NCI-H1105 treated with DMSO at 0.1 percent for 48 hours (cell line): ENCODE measurements at places on chromosomes 4 and X.

- DNase-seq, result no peak
Observed at GRCh38 chr4:92600638-92601037, 296.9 kb downstream of the GRID2 start.

GRCh38 chrX:136586386-136586785, 54.4 kb downstream of the VGLL1 start:
- no peak for DNase-seq

GRCh38 chrX:19708683-19709082, 178.7 kb downstream of the SH3KBP1 start:
- DNase-seq, result no peak

DNA sequence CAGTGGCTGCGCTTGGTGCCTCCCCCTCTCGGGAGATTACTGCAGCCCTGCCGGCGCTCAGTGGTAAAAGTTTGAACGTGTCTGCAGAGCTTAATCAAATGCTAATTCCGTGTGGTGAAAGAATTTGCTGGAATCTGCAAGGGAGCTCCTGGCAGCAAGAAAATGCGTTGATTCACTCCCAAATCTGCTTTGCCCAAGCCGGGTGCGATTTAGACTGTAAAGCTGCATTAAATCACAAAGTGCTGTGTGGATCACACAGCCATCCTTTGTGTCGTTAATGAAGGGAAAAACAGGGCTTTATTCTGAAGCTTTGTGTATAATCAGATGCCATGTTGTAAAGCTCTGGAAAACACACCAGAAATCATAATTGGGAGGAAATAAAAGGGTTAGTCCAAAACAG, 444.1 kb downstream of the BCOR start:
- DNase-seq, result no peak

DNA sequence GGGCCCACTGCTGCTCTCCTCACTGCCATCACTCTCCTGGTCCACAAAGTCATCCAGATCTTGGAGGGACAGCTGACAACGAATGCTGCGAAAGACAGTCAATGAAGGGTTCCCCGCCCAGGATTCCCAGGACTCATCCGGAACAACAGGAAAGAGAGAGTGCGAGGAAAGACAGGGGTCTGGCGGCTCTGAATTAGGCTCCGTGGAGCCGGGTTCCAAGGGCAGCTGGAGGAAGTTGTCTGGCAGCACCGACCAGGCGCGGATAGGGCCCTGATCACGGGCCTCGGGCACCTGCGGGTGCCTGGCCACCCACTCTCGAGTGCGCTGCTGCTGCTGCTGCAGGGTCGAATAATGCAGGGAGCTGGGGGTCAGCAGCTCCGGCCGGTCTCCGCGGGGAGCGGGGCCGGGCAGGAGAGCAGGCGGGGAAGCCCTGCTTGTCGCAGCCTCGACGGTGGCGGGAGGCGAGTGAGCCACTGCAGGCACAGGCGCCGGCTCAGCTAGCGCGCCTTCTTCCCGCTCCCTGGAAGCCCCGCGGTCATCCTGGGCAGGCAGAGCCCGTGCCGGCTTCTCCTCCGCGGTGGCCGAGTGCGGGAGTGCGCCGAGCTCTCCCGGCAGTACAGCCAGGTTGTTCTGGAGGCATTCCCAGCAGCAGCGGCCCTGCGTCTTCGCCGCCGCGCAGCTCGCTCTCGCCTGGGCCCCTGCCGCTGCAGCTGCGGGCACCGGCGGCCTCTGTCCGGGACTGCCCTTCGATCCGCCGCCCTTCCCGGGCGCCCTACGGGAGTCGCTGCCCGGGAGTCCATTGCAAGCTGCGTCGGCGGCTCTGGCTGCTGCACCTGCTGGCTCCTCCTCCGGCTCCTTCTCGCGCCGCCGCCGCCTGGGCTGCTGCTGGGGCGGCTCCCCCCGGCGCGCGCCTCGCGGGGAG, 1.1 kb downstream of the SOWAHB start:
- peak; percentile 43 for DNase-seq

- DNase-seq, result no peak
Observed at GRCh38 chrX:53262918-53263394, 18.4 kb downstream of the IQSEC2 start.
